ENCODE measurements at places on chromosomes 6 and 20. TPM values are rescaled to one million over a fixed set of nuclear protein-coding genes. Genes with fewer than 3 reads are reported as not detected.

The TRIM27 gene
- 48.0 TPM for total RNA-seq

The C4A gene
- total RNA-seq: 0.83 TPM

The HLA-DQA2 gene
- not detected for total RNA-seq

The C6orf52 gene
- not detected for total RNA-seq

The HRH3 gene
- total RNA-seq: not detected

The RAET1L gene
- not detected for total RNA-seq

GRCh38 chr20:1435337-1435699 lies 31.3 kb downstream of the NSFL1C start:
- peaks cover 2% of the 10 kb centered on the region for H3K36me3 ChIP-seq
- H3K27ac ChIP-seq: no peak overlapping the region
- no peaks in the 10 kb centered on the region for H3K4me1 ChIP-seq
- no peak for DNase-seq
- no peak overlapping the region for H3K4me3 ChIP-seq

GRCh38 chr20:49909499-49910339 lies 5.6 kb downstream of the SPATA2 start:
- peaks cover 40% of the 10 kb centered on the region for H3K36me3 ChIP-seq

GRCh38 chr20:1871807-1872458 lies 23.3 kb upstream of the SIRPA start:
- no peaks in the 10 kb centered on the region for H3K36me3 ChIP-seq
- H3K4me3 ChIP-seq: no peak overlapping the region
- DNase-seq: no peak
- peaks cover 8% of the 10 kb centered on the region for H3K27me3 ChIP-seq
- no peak overlapping the region for H3K27ac ChIP-seq

DNA sequence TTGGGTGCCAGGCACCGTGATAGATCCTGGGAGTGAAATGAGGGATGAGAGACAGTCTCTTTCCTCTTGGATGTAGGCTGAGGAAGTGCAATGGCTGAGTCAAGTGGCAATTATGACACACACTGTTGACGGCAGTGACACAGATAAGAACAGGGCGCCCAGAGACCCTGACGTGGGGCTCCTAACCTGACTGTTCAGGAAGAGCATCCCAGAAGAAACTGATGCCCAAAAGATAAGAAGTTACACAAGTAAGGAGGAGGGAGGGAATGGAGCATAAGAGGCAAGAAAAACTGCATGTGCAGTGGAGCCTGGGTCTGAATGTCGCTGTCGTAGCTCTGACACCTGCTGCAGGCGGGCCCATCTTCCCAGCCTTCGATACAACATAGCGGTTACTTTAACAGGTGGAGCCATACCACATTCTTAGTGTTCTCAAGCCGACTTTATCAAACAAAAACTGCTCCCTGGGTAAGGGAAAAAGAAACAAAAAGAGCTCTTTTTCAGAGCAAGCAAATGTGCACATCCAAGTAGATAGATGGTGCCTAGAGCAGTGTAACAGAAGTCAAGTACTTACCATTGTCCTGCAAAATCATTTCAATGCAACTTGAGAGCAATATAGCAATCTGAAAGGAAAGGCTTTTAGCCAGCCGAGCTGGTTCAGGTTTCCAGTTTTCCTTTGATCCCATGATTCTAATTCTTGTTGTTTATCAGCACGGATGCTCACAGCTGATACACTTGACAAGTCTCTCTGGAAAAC lies 463.9 kb upstream of the JARID2 start:
- H3K4me3 ChIP-seq: no peak overlapping the region
- no peak for DNase-seq
- no peaks in the 10 kb centered on the region for H3K36me3 ChIP-seq
- H3K27ac ChIP-seq: no peak overlapping the region
- H3K27me3 ChIP-seq: no peaks in the 10 kb centered on the region

GRCh38 chr20:33672426-33673113 lies 1.7 kb downstream of the NECAB3 start:
- no peak overlapping the region for H3K27ac ChIP-seq
- H3K27me3 ChIP-seq: no peaks in the 10 kb centered on the region
- H3K4me3 ChIP-seq: no peak overlapping the region

DNA sequence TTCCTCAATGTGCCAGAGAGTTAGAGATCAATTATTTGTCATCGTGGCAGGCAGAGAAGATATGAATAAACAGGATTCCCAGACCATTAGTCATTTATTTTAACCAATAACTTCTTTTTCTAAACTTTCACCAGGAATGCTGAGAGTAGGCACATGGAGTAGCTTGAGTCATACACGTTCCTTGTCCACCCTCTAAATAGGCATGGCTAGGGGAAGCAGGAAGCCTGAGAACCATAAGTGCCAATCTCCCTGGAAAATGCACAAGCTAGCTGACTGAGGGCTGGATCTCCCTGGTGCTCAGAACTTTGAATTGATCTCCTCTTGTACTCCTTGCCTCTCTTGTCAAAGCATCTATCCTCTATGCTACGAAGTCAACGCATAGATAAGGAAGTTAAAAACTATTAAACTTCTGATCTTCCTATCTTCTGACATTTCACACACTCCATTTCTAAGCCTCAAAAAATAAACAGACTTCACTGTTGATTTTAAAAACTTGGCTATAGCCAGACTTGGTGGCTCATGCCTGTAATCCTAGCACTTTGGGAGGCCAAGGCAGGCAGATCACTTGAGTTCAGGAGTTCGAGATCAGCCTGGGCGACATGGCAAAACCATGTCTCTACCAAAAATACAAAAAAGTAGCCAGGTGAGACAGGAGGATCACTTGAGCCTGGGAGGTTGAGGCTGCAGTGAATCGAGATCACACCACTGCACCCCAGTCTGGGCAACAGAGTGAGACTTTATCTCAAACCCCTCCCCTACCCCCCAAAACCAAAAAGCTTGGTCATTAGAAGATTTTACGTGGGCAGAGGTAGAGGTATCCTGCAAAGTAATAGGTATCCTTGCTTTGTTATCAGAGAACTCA lies 11.8 kb downstream of the ADTRP start:
- H3K4me3 ChIP-seq: no peak overlapping the region
- DNase-seq: peak; percentile 98
- no peaks in the 10 kb centered on the region for H3K36me3 ChIP-seq

GRCh38 chr6:40077315-40077714 lies 143.1 kb upstream of the MOCS1 start:
- no peaks in the 10 kb centered on the region for H3K27me3 ChIP-seq
- no peak overlapping the region for H3K4me3 ChIP-seq
- no peaks in the 10 kb centered on the region for H3K4me1 ChIP-seq
- H3K36me3 ChIP-seq: no peaks in the 10 kb centered on the region

GRCh38 chr6:100719883-100720682 lies 161.0 kb downstream of the ASCC3 start:
- no peaks in the 10 kb centered on the region for H3K4me1 ChIP-seq
- peak; percentile 41 for DNase-seq
- no peak overlapping the region for H3K4me3 ChIP-seq
- H3K36me3 ChIP-seq: 0 out of 2 replicates have a peak, but pooled peaks cover 1% of the 10 kb centered on the region

DNA sequence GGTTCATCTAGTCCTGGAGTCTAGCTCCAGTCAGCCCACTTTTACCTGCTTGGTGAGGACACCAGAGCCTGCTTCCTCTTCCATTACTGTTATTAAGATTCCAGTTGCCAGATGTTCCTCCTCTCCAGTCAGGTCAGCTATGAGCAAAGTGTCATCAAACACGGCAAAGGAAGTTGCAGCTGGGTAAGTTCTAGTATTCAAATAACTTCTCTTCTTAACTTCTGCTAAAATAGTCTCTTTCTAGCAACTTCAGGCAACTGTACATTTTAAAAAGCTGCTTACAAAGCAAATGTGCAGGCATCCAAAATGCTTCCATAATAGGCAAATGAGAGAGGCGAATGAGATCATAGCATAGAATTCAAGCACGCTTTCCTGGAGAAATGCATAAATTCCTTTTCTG lies 18.4 kb upstream of the MRPS18A start:
- H3K36me3 ChIP-seq: no peaks in the 10 kb centered on the region
- peak overlapping the region; percentile 90 for H3K27ac ChIP-seq
- no peaks in the 10 kb centered on the region for H3K27me3 ChIP-seq

DNA sequence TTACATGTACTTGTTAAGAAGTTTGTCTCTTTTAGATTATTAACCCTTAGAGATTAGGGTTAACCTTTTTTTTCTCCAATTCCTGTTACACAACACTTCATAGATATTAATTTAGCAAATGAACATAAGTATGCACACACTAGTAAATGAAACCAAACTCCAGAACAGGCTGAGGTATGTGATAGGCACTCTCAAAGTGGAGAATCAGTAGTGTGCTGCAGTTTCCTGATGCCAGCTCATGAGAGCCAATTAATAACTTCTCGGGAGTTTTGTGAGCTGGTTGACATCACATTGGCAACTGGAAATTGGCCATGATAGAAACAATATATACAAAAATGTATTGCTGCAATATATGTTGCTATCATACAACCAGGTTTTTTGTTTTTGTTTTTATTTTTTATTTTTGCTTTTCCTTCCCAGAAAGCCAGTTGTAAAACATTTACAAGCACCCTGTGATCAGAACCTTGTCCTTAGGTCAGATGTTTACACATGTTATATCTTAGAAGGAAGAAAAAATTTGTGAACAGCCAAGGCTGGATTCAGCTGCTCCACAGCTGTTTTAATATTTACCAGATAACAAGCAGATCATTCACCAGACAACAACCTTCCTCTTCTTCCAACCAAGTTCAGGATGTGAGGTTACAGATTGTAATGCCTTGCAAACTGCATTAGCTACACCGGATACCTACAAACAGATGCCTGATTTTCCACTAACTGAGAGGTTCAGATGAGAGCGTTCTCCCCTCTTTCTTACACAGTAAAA lies 42.4 kb upstream of the ECHDC1 start:
- H3K4me3 ChIP-seq: no peak overlapping the region
- no peaks in the 10 kb centered on the region for H3K27me3 ChIP-seq
- peak; percentile 27 for DNase-seq
- no peaks in the 10 kb centered on the region for H3K36me3 ChIP-seq

DNA sequence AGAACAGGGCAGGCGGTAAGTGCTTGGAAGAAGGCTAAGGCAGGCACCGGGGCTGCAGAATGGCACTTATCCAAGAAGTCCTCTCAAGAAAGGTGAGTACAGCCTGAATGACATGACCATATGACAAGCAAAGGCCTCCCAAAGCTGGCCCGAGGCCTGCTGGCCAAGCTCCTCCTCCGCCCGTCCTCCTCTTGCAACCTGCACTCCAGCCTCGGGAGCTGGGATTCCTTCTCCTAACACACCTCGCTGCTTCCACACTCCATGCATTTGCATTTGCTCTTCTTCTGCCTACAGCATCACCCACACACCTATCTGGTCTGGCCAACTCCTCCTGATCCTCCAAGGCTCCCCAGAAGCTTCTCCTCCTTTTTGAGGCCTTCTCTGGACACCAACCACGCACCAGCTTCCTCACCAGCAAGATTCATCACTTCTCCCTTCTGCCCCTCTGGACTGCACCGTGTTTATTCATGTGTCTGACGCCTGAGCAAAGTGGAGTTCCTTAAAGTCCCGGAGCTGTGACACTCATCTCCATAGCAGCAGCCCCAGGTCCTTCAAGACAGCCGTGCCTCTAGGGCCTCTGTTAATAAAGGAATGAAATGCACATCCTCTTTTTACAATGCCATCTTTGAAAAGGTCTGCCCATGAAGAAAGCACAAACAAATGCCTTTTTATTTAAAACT lies 32.3 kb downstream of the CNKSR3 start:
- peak overlapping the region; percentile 95 for H3K27ac ChIP-seq
- H3K4me3 ChIP-seq: no peak overlapping the region
- peaks cover 25% of the 10 kb centered on the region for H3K4me1 ChIP-seq
- no peaks in the 10 kb centered on the region for H3K36me3 ChIP-seq
- H3K27me3 ChIP-seq: no peaks in the 10 kb centered on the region
- DNase-seq: peak; percentile 23

- H3K4me1 ChIP-seq: peaks cover 47% of the 10 kb centered on the region
- H3K27ac ChIP-seq: no peak overlapping the region
- DNase-seq: no peak
- no peaks in the 10 kb centered on the region for H3K27me3 ChIP-seq
- H3K4me3 ChIP-seq: no peak overlapping the region
- H3K36me3 ChIP-seq: peaks cover 43% of the 10 kb centered on the region
Observed at GRCh38 chr20:17648791-17649730, 33.0 kb downstream of the RRBP1 start.

GRCh38 chr6:29961966-29962365 lies 19.6 kb downstream of the HLA-A start:
- H3K36me3 ChIP-seq: no peaks in the 10 kb centered on the region
- H3K4me1 ChIP-seq: peaks cover 5% of the 10 kb centered on the region
- no peak overlapping the region for H3K27ac ChIP-seq
- no peak for DNase-seq
- H3K27me3 ChIP-seq: no peaks in the 10 kb centered on the region

- DNase-seq: no peak
- no peak overlapping the region for H3K27ac ChIP-seq
- no peaks in the 10 kb centered on the region for H3K36me3 ChIP-seq
- H3K27me3 ChIP-seq: peaks cover 64% of the 10 kb centered on the region
- no peaks in the 10 kb centered on the region for H3K4me1 ChIP-seq
Observed at GRCh38 chr6:36285187-36285671, 15.4 kb downstream of the PNPLA1 start.

GRCh38 chr20:59591061-59591460 lies 13.3 kb upstream of the PHACTR3 start:
- H3K27ac ChIP-seq: no peak overlapping the region
- no peaks in the 10 kb centered on the region for H3K4me1 ChIP-seq
- no peak for DNase-seq

DNA sequence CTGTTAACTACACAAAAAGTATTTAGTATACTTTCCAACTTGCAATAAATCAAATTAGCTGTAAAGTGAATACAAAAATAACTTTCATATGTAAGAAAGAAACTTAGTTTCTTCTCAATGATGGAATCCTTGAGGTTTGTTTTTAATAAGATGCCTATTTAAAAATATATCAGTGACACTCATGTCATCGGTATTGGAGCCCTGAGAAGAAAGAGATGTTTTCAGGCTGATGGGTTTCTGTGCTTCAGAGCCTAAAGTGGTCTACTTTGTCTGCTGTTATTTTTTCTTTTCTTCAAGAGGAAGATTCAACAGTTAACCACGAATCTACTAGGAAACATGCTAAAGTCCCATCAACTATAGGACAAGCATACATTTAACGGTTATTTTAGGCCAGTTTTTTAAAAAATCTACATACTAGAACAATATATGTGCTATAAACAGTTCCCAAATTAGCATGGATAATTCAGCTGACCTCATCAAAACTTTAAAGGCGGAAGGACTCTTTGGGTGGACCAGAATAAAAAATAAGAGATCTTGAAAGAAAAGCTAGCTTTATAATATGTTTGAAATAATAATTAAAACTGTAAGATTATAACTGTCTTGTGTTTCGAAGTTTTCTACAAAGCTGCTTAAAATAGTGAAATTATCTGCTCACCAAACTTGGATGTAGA lies 147.0 kb upstream of the SAMD5 start:
- no peak overlapping the region for H3K27ac ChIP-seq
- H3K4me3 ChIP-seq: no peak overlapping the region
- no peak for DNase-seq
- no peaks in the 10 kb centered on the region for H3K27me3 ChIP-seq
- no peaks in the 10 kb centered on the region for H3K4me1 ChIP-seq
- H3K36me3 ChIP-seq: peaks cover 23% of the 10 kb centered on the region

GRCh38 chr6:24249926-24250325 lies 107.9 kb downstream of the DCDC2 start:
- H3K27ac ChIP-seq: no peak overlapping the region
- no peak for DNase-seq
- H3K36me3 ChIP-seq: no peaks in the 10 kb centered on the region
- no peak overlapping the region for H3K4me3 ChIP-seq

Measured in IMR-90 (cell line).